Hematopoietic multipotent progenitor cell treated with erythropoietin and hydrocortisone succinate and interleukin-3 and kit ligand, for 17 days (in vitro differentiated cells): ENCODE measurements at places on chromosomes 7 and 10.

GRCh38 chr10:63713191-63714144, 192.3 kb downstream of the REEP3 start:
- DNase-seq: no peak

DNA sequence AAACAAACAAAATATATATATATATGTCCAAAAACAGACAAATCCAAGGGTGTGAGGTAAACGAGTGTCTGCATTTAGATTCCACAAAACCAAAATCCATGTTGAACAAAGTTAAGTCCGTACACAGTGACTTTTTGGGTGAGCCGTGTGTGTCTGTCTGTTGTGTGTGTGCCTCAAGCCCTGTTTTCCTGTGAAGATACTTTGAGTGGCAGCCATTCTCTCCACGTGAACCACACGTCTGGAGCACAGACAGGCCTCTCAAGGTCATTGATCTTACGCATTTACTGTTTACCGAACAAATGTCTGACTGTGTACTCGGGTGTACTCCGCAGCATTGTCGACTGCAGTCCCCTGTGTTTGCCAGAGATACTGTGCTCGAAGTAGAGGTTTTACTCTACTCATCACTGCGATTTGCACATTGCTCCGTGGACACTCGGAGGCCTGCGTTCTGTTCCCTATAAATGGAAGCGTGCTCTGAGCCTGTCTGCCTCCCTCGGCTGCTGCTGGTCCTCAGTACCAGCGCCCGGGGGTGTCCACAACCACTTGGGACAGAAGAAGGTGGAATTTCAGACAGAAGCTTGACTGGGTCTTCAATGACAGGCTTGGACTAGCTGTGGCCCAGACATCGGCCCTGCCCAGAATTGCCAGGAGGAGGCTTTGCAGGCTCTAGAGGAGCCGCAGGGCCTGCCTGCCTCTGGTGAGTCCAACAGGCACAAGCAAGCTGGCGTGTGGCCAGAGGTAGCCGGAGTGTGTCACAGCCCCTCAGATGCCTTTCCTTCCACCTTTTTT, 22.1 kb downstream of the CYP17A1 start:
- DNase-seq: no peak

- DNase-seq: no peak
Observed at GRCh38 chr7:67771846-67772605, 775.4 kb downstream of the TYW1 start.

DNA sequence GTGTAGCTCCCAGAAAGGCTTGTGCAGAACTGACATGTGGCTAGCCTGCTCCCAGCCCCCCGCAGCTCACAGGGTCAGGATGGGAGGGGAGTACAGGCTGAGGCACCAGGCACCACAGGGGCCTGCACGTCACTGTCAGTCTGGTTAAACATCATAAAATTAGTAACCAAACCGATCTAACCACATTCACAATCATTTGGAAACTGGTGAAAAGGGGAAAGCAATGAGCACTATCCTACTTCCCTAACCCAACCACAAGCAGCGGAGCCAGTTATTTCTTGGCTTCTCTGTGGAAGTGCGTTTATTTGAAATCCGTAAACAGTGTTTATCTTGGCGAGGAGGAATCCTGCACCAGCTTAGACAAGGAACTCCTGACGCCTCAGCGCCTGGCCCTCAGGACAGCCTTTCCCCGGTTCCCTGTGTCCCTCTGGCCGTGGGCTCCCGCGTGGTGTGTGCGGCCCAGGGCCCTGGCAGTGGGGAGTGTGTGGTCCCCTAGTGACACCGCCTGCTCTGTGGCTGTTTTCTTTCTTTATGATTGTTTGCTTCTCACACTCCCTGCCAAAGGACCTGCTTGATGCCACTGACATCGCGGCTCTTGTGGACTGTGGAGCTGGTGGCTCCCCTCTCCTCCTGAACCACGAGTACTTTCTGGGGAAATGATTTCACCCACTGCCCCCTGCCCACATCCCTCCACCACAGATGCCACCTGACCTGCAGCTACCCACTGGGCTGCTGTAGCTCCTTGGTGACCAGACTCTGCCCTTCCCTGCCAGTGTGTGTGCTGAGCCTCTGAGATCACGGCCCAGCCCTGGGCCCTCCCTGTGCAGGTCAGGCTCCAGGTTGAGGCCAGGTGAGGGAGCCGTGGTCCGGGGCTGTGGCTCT, 38.0 kb downstream of the INPP5A start:
- DNase-seq: no peak

DNA sequence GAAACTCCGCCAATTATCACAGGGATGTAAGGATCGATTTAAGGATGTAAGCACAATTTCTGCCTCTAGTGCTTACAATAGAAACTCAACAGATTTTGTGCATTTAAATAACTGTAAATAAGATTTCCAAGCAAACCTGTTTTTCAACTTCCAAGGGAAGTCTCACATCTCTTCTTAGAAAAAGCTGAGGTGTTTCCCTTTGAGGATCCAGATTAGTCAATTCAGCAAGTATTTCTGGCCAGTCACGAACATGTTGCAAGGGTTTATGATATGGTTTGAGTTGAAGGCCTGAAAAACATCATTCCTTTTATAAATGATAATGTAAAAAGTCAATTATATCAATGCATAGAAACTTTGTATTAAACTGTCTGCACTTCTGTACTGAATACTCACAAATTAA, 23.9 kb downstream of the KRIT1 start:
- DNase-seq: no peak

DNA sequence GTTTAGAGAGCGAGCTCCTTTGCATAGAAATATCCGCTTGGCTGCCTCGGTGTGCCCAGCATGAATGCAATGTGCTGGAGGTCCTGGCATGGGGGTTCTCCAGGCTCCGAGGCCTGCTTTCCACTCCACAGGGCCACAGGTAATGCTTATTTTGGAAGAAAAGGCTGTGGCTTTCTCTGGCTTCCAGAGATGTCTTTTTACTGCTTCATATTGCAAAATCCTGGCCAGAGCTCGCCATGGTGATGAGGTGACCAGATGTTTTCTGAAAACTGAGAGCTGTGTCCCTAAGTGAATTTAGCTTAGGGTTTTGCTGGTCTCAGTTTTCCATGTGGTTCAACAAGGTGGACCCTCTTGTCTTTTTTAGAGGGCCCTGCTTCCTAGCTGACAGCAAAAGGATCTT, 65.2 kb downstream of the BMPER start:
- DNase-seq: no peak

- DNase-seq: no peak
Observed at GRCh38 chr7:120256344-120257070, 16.5 kb upstream of the KCND2 start.

DNA sequence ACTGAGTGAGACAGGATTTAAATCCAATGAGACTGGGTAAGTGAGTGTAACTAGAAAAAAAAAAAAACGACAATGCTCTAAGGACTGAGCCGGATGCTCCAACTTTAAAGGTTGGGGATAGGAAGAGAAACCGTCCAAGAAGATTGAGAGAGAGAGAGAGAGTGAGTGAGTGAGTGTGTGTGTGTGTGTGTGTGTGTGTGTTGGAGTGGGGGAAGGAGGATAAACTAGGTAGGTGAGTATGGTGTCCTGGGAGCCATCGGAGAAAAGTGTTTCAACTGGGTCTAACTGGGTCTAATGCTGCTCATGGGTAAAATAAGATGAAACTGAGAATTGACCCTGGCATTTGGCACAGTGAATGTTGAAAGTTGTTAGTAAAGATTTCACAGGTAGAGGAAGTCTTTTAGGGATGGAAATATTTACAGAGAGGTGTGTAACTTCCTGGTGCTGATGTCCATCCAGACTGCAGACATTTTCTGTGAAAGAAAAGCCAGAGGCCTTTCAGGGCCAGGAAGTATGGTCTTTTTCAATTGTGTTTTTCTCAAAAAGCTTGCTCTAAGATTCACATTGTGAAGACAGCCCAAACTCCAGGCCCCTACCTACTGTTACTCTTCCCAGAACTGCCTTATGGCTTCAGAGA, 14.2 kb downstream of the ENTPD1 start:
- DNase-seq: no peak

DNA sequence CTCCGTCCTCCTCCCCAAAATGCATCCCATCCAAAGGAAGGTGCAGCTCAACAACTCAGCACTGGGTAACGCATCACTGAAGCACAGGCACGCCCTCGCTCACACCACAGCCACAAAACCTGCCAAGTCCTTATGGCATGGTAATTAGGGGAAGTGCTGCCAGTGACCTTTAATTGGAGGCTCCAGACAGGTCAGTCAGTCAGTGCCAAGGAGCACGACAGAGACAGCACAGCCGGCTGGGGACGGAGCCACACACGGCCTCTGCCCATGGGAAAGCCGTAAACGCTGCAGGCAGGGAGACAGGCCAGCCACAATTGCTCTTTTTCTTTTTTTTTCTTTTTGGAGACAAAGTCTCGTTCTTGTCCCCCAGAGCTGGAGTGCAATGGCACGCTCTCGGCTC, 146.5 kb downstream of the MAD1L1 start:
- DNase-seq: no peak

DNA sequence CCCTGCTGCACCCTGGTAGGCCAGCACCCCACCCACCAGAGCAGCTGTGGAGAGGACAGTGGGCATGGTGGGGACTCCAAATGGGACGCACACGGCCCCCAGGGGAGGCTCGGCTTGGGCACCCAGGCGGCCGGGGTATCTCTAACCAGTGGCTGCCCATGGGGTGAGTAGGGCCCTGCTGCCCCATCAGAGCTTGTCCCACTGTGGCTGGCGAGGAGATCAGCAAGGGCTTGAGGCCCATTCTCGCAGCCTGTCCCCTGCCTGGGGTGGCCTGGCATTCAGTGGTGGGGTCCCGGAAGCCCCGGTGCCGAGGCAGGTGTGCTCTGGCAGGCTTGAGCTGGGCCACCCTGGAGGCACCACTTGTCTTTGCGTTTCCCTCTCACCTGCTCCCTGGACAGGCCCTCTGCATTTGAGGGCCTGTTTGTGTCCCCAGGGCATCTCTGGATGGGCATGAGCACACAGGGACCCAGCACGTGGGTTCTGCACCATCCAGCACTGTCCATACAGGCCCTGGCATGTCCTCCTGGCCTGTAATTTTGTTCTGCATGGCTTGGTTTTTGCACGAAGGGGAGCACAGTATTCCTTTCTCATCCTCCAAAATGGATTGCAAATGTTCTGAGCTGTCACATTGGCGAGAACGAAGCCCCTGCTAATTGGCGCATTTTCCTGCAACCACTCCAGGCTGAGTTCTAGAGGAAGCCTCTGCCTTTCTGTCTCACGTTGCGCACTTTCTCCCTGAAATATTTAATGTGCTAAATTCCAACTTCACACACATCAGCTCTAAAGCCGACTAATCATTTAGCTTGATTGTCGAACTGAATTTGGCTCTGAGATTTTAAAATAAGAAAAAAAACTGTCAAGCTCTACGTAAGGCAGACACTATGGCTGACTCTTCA, 27.2 kb downstream of the PWWP2B start:
- DNase-seq: no peak

DNA sequence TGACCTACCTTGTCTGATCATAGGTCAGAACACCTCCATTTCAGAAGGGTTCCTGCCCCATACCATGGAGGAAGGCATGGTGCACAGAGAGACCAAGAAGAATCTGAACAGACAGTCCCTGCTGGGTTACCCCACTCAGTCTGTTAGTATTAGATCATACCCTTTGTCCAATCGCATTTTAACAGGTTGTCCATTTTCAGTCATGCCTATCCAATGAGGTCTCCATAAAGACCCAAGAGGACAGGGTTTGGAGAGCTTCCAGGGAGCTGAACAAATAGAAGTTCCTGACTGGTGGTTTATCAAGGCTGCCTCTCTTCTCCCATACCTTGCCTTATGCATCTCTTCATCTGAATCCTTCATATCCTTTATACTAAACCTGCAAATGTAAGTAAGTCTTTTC, 21.2 kb upstream of the SLC16A12 start:
- DNase-seq: no peak

DNA sequence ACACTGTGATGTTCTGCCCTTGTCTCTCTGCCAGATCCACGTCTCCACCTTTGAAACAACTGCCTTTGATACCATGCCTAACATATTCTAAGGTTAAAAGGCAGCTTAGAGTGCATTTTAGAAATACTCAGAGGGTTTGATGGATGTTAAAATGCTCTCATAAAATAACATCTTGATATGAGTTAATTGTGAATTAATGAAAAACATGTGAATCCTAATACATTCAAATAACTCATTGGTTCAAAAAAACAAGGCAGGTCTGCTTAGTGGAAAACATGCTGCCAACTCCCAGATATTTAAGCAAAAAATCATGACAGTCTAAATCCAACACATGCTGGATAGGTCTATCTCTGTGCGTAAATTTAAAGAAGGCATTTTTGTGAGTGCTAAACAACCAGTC, 291.8 kb downstream of the AHR start:
- DNase-seq: no peak

GRCh38 chr10:14555807-14556206, 218.9 kb downstream of the FAM107B start:
- no peak for DNase-seq

- peak; percentile 61 for DNase-seq
Observed at GRCh38 chr7:44565795-44566559, 7.7 kb downstream of the DDX56 start.

DNA sequence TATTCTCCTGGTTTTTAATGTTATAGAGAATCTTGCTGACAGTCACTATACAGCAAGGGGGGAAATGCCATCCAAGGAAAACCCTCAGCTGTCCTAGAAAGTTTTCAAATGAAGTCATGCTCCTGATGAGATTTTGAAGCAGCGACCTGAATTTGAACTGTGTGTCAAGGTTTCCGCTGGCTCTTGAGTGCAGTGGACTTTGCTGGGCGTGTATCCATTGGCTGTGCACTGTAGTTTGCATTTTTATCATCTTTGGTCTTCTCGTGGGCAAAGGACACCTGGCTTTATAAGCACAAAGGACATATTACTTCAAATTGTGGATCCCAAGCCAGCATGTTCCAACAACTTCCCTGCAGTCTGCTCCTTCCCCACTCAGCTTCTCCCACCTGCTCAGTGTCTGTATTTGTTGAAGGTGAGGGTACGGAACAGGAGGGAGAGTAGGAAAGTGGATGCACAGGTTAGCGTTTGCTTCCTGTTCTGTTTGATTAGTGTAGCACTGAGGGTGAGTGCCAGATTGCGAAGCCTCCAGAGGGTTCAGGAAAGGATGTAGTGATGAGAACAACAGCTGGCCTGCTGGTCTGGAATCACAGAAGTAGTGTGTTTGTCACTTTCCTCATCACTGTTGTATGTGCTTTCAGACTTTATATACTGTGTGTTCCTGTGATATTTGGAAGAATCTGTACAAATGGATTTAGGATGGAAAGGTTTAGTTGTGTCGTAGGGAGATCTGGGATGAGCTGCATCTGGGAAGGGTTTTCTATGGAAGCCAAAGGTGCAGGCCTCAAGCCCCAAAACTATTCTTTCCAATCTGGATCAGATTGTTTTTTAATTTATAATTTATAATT, 204.8 kb downstream of the BMPER start:
- DNase-seq: no peak

- no peak for DNase-seq
Observed at GRCh38 chr7:102312317-102312716, 25.6 kb downstream of the SH2B2 start.

DNA sequence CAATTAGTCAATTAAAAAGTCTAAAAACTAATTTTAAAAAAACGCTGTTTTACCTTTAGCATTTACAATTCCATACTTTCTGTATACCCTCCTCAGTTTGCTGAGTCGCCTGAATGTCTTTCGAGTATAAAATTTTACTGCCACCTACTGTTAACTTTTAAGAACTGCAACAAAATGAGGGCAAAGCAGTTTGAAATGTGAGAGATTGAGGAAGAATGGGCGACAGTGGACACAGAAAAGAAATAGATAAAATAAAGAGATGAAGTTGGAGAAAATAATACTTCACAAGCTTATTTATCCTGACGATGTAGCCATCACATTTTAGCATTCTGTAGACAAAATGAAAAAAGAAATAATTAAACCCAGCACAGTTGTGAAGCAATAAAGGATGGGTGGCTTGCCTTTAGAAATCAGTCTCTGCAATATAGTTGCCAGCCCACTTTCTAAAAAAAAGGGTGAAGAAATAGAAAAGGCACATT, 110.8 kb upstream of the PTN start:
- peak; percentile 16 for DNase-seq
